ENCODE measurements at places on chromosomes 5 and 9. TPM values are rescaled to one million over a fixed set of nuclear protein-coding genes. Genes with fewer than 3 reads are reported as not detected.

- no peak for DNase-seq
Measured at GRCh38 chr9:7879551-7880245, 80.1 kb upstream of the DMAC1 start.

GRCh38 chr5:152593388-152593787 lies 188.3 kb upstream of the NMUR2 start:
- DNase-seq: no peak

Gene TNFSF15
- not detected for total RNA-seq

GRCh38 chr5:158820891-158821290 lies 278.8 kb downstream of the EBF1 start:
- DNase-seq: no peak

DNA sequence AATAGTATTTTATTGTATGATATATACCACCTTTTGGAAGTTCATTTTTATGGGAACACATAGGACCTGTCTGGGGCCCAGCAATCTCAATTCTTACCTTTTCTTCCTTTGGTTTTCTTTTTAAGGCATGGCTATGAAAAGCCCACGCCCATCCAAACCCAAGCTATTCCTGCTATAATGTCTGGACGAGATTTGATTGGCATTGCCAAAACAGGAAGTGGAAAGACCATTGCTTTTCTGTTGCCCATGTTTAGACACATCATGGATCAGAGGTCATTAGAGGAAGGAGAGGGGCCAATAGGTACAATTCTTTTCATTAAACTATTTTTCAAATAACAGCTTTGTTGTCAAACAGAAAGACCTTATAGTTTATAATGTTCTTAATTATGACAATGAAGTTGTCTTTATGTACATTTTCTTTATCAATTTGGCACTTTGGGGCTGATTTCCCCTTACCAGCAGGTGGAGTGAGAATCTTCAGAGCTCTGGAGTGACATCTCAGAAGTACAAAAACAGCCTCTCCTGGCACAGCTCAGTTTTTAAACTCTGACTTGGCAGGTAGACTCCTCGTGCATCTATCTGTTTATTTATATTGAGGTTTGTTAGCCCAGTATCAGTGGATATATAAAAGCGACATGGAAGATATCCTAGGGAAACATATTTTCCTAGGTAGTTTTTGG lies 25.8 kb downstream of the DDX46 start:
- DNase-seq: no peak

- no peak for DNase-seq
Measured at GRCh38 chr5:103929338-103930013, 366.9 kb upstream of the NUDT12 start.

Gene ZNF366
- 8.0 TPM for total RNA-seq

Gene HARS2
- 25.2 TPM for total RNA-seq

- DNase-seq: peak; percentile 98
Measured at GRCh38 chr9:89318123-89319014, at the start of gene SECISBP2. Gene SECISBP2, plus strand, starts transcription at chr9:89318500. Its CDS starts 77 bp downstream, at chr9:89318577.

GRCh38 chr5:91928754-91929521 lies 545.8 kb upstream of the ARRDC3 start:
- no peak for DNase-seq

DNA sequence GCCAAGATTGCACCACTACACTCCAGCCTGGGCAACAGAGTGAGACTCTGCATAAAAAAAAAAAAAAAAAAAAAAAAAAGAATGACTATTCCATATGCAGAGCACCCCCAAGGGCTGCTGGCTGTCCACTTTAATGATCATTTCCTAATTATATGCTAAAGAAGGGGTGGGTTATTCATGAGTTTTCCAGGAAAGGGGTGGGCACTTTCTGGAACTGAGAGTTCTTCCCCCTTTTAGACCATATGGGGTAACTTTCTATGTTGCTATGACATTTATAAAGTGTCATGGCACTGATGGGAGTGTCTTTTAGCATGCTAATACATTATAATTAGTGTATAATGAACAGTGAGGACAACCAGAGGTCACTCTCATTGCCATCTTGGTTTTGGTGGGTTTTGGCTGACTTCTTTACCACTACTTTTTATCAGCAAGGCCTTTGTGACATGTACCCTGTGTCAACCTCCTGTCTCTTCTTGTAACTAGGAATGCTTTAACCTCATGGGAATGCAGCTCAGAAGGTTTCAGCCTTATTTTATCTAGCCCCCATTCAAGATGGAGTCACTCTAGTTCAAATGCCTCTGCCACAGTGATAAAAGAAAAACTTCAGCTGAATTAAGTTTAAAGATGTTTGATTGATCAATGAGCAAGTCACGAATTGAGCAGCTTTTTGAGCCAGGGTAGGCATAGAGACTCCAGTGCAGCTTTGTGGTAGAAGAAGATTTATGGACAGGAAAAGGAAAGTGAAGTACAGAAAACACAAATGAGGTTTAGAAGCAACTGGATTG lies 7.1 kb upstream of the NANS start:
- no peak for DNase-seq

GRCh38 chr5:39658866-39659265 lies 234.1 kb upstream of the DAB2 start:
- no peak for DNase-seq

Gene CDKN2B
- 2.3 TPM for total RNA-seq

GRCh38 chr5:33524476-33524875 lies 83.7 kb downstream of the TARS1 start:
- DNase-seq: no peak

DNA sequence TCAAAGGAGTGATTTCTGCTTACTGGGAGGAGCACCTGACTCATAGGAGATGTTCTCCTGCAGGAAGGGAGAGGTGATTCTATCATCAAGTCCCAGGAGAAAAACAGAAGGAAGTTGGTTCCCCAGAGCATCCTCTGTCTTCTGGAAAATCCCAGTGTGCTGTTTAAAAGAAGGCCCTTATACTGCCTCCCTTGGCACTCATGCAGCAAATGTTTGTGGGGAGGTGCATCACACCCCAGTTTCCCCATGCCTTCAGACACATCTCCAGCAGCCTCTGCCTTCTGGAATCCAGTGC lies 63.1 kb downstream of the PPARGC1B start:
- no peak for DNase-seq

GRCh38 chr9:136645903-136646754 lies 16.6 kb upstream of the EGFL7 start:
- peak; percentile 88 for DNase-seq

Gene GABRA1
- not detected for total RNA-seq

DNA sequence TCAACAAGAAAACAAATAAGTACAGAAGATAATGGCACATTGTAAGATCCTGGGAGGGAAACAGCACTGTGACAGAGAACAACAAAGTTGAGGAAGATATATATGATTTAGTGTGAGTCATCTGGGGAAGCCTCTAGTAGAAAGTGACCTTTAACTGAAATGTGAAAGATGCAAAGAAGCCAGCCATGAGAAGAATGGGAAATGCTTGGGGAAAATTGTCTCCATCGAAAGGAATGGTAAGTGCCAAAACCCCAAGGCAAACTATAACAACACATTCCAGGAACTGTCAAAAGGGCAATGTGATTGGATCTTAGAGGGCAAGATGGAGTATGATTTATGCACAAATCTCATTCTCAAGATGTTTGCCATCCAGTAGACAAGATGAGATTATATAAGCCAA lies 537.8 kb upstream of the BRINP1 start:
- no peak for DNase-seq

GRCh38 chr5:64144425-64145215 lies 21.0 kb upstream of the RNF180 start:
- DNase-seq: no peak

DNA sequence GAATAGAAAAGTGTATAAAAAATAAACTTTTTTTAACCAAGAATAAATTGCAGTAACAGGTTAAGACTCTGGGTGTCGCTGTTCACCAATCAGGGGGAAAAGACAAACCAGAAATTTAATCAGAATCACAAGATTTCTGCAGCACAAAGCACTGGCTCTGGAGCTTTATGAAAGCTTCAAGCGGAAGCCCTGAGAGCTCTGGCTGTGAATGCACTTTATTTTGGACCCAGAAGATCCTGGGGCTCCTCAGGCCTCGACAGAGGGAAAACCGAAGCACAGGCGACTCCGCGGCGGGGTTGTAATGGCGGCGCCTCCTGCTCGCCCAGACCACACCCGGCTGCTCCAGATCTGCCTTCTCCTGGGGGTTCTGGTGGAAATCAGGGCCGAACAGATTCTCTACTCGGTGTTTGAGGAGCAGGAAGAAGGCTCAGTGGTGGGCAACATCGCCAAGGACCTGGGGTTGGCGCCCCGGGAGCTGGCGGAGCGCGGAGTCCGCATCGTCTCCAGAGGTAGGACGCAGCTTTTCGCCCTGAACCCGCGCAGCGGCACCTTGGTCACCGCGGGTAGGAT lies at the start of gene PCDHGA4:
Gene PCDHGA4 (plus strand): TSS at position 122 of the 570 bp plus-strand sequence. CDS start 87 bp downstream, at position 209.
- DNase-seq: no peak

DNA sequence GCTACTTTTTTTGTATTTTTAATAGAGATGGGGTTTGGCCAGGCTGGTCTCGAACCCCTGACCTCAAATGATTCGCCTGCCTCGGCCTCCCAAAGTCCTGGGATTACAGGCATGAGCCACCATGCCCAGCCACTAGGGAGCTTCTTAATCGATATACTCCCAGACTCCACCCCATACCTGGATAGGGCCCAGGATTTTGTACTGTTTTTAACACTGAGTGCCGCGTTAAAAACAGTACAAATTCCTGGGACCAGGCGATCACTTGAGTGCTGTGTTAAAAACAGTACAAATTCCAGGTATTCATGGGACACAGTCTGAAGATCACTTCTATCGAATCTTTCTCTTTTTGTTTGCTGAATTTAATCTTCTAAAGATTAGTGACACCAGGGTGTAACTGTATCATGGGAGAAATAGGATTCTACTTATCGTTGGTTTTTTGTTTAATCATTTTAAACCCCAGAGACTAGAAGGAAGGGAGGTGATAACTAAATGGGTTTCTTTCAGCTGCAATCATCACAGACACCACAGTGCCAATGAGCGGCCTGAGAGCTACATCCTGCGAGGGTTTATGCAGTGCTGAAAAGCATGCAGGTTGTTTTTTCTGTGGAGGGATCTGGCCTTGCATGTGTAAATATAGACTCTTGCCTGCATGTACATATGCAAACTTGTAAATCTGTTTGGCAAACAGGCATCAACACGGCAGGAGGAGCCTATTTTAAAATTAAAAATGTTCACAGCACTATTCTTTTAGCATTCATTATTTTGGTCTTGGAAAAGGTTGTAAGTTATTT lies 303.8 kb upstream of the WWC1 start:
- no peak for DNase-seq

- no peak for DNase-seq
Measured at GRCh38 chr9:76717176-76717575, 47.1 kb upstream of the PCA3 start.

Gene HTR4
- 0.22 TPM for total RNA-seq

Gene PNPLA7
- 12.2 TPM for total RNA-seq

Gene FAM78A
- total RNA-seq: 55.7 TPM

Gene GMCL2
- total RNA-seq: not detected

Gene DDX46
- total RNA-seq: 26.3 TPM

Gene SPINK4
- total RNA-seq: not detected

- peak; percentile 22 for DNase-seq
Measured at GRCh38 chr9:134955801-134956200, 38.1 kb upstream of the FCN1 start.

Gene OMD
- 4.2 TPM for total RNA-seq

Gene TMEM174
- not detected for total RNA-seq

Gene FBP2
- 0.27 TPM for total RNA-seq

DNA sequence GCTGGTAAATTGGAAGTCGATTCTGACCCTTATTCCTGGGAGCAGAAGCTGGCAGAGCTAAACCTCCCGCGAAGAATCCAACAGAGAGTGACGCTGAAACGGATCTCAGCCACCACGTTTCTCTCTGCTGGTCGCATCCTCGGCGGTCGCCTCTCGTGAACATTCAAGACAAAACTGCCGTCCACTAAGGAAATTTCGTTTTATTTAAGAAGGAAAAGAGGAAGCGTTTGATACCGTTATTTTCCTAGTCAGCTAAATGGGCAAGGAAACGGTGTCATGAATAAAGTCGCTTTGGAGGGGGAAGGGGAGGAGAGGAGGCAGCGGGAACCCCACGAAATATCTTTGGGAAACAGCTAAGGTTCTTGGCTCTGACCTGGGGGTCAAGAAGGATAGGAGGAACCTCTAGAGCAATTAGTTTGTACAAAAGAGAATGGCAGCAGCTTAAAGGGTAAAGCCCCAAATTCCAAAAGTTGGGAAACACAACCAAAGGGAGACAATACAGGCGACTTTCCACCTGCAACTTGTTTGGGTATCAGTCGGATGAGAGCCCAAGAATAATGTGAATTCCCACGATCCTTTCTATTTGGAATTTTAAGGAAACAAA lies 1.9 kb downstream of the FOXB2 start:
- DNase-seq: no peak

GRCh38 chr9:134778156-134778555 lies 102.5 kb upstream of the FCN2 start:
- no peak for DNase-seq

DNA sequence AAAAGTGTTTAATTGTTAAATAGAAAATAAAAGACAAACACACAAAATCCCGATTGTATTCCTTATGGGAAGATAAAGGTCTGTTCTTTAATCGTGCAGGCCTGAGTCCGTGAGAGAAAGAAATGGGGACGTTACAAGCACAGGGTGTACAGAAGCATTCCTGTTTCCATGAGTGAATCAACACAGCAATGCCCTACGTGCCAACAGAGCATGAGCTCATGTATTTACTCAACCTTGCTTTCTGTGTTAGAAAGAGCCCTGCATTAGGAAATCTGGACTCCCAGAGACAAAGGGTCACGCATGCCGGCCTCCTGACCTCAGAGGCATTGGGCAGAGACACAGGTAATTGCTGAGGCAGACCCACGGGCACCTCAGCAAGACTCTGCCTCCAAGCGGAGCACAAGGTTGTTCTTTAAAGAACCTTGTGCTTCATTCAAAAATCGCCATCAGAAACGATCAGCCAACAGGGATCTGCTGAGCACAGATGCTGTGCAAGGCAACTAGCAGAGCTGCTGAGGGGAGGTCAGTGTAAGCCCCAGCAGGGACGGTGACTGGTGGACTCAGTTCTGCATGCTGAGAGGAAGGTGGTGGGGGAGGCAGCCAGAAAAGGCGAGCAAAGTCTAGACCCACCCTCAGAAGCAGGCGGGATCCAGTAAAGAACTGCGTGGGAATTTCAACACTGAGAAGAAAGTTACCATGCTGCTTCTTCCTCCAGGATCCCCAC lies 101.0 kb downstream of the TLE1 start:
- DNase-seq: no peak

DNA sequence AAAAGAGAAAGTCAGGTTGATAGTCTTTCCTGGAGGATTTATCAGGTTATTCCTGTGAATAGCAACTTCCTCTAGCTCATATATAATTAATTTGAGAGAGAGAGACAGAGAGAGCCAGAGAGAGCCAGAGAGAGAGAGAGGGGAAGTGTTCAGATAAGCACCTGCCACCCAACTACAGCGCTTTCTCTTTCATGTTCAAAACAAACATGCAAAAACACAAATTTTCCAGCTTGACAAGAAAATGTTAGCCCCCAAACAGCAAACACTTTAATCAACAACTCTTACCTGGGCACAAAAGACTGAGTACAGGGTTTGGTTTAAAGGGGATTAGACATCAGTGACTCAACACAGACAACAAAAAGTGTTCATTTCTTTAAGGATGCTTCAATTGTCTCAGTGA lies 61.7 kb upstream of the PLPP6 start:
- no peak for DNase-seq

Gene PCDHGA9
- 4.3 TPM for total RNA-seq

Gene PCDHGB5
- 7.2 TPM for total RNA-seq

Gene DHFR
- total RNA-seq: 10.7 TPM
